ENCODE measurements at places on chromosomes 3 and 15.
A peak's percentile ranks its signal among the peaks of the same experiment; 100 is the strongest.

GRCh38 chr3:10581251-10581650 lies 75.9 kb upstream of the ATP2B2 start:
- DNase-seq = no peak

GRCh38 chr3:194682694-194683310 lies 2.9 kb upstream of the FAM43A start:
- DNase-seq = peak; percentile 61

GRCh38 chr3:159978353-159978752 lies 10.3 kb upstream of the IL12A start:
- DNase-seq = no peak

GRCh38 chr3:61957259-61957658 lies 395.9 kb downstream of the PTPRG start:
- no peak for DNase-seq

GRCh38 chr15:43872416-43873020 lies 45.7 kb downstream of the WDR76 start:
- no peak for DNase-seq

GRCh38 chr3:116188231-116188785 lies 257.0 kb downstream of the LSAMP start:
- no peak for DNase-seq

DNA sequence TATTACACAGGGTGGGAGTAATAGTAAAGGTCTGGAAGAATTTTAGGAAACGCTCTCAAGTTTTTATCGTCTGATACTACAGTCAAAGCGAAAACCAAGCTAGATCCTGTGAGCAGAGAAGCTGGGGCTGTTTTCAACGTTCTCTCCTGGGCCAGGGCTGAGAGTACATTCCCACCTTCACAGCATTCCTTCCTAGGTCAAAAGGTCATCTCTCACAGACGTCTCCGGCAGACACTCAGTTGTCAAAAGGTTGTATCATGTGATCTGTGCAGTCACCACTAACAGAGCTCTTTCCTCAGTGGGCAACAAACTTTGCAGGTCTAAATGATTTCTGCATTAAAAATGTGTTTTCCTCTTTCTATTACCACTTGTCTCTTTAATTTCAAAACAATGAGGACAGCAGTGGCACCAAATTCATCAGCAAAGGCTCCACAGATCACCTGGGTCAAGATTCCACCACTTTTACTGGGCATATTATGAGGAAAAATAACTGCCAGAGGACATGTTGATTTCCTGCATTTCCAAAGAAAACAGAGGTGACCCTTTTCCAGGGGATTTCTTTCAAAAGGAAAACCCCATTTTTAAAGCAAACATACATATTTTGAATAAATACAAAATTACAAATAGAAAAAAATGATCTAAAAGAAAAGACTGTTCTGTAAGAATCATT lies 41.9 kb downstream of the MEIS2 start:
- no peak for DNase-seq

DNA sequence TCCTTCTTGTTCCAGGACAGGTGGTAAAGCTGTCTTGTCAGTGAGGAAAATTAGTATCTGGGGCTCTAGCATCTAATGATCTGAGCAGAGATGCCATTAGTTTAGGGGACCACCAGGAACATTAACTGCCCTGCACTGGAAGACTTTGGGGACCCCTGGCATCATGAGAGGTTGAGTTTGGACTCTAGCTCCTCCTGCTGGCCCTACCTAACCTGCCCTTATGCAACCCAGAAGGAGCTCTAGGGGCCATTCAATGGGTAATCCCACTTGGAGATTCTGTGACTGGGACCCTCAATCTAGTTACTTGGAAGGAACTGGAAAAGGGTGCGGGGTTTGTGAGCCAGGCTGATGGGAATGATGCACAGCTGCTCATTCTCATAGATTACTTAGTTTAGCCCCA lies 451.0 kb downstream of the EPHB1 start:
- DNase-seq = no peak

DNA sequence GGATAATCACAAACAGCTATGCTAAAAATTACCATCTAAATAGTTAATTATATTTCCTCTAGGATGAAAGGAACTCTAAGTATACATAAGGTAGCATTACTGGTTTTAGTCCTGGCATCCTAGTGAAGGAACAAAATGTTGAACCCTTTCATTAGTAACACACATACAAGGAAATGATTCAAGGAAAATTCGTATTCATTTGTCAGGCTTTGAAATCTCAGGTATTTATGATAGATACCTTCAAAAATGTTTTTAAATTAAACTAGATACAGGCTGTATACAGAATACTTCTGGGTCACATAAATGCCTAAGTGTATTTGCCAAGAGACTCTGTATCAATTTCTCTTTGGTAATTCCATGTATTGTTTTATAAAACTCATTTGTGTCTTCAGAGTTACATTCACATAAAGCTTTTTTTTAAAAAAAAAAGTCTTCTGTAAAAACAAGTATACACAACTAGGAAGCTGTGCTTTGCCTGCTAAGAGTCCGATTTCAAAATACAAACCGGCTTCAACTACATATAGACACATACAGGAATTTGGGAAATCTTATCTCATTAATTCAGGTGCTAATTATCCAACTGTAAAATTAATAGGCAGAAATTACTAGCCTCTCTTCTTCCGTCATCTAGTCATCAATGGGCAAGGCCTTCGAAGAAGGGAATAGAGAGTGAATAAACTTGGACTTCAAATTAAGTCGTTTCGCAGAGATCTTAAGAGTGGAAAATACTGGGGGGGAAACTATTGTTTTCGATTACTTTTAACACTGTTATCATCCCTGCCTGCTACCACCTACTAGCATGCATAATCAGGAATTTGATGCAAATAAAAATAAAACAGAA lies 1.3 kb downstream of the SECISBP2L start:
- DNase-seq = no peak

DNA sequence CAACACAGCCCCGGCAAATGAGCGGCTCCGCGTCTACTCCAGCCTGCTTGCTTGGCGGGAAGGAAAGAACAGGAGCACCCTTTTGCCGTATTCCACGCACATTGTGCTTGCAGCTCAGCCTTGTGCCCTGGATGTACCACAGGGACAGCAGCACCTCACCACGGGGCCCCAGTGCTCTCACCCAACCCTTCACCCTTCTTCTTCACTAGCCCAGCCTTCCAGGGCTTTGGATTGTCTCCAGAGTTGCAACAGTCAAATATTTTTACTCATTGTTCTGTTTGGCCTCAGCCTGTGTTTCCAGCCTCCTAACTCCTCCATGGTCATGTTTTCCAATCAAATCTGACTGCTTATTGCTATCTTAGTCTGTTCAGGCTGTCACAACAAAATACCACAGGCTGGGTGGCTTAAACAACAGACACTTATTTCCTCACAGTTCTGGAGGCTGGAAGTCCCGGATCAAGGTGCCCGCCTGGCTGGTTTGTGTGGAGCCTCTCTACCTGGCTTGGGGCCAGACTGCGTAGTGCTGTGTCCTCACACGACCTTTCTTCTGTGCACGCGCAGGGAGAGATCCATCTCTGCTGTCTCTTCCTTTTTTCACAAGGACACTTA lies 79.2 kb upstream of the ABHD17C start:
- DNase-seq = peak; percentile 84

DNA sequence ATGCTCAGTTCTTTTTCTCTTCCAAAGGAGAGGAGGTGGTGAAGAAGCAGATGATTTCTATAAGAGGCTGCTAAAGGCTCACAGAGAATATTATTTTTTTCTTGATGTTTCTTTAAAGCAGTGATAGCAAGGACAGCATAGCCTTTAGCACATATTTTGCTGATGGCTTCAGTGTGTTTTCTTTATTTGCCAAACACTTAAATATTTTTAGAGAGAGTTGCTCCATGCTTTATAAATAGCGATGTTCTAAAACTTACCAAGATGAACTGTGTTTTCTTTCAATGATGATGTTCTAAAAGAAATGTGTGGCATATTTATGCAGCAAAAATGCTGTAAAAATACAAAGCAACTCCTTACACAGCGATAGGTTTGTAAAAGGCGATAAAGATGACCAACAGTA lies 11.8 kb upstream of the KCNAB1 start:
- DNase-seq = no peak

DNA sequence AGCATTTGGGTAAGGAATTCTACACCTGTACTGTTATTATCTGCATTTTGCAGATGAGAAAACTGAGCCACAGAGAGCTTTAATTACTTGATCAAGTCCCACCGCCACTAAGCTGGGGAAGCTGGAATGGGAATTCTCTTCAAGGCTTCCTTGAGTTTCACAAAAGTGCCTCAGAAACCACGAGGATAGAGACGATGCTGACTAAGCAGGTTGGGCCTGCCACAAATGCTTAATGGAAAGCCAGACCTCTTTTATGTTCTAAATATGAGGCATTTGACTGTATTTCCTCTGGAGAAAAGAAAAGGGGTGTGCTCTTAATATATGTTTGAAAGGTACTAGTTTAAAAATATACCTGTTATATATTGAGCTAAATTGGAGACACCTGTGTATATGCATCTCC lies 34.7 kb downstream of the ADAMTS9 start:
- DNase-seq = no peak

DNA sequence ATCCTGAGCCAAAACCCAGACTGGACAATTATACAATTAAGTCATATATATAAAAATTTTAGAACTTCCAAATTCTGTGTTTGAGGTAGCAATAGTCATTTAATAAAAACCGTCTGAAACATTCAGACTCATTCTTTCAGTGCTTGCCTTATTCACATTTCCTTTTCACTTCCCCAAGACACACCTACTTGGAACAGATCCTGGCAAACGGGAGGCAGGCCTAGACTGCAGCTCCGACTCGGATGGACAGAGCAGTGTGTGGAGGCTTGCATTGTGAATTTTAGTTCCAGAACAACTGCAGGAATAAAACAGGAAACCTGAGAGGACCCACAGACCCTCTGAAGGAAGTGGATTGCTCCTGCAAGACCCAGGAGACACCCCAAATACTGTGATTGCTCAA lies 341.4 kb downstream of the CNTN3 start:
- no peak for DNase-seq

- DNase-seq = no peak
Measured at GRCh38 chr15:76155731-76156130, 95.9 kb downstream of the TMEM266 start.

GRCh38 chr15:56781666-56782065 lies 48.4 kb upstream of the ZNF280D start:
- no peak for DNase-seq

DNA sequence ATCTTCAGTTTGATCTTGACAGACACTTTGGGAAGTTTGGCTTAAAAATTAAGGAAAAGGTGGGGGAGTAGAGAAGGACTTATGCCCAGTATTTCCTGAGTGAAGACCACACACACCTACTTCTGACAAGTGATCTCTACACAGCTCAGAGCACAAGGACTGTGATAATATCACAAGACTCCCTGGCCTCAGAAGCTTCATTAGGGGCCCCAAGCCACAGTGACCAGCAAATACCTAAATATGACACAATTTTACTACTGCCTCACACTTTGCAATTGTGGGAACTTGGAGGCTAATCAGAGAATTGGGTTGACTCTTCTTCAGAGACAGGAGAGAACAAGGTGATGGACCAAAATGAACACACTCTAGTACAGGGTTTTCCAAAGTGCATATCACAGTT lies 2.6 kb downstream of the ILDR1 start:
- DNase-seq = no peak

- no peak for DNase-seq
Measured at GRCh38 chr15:100942656-100943425, 23.7 kb downstream of the LRRK1 start.

GRCh38 chr15:68784206-68784605 lies 36.5 kb downstream of the ANP32A start:
- DNase-seq = peak; percentile 66

DNA sequence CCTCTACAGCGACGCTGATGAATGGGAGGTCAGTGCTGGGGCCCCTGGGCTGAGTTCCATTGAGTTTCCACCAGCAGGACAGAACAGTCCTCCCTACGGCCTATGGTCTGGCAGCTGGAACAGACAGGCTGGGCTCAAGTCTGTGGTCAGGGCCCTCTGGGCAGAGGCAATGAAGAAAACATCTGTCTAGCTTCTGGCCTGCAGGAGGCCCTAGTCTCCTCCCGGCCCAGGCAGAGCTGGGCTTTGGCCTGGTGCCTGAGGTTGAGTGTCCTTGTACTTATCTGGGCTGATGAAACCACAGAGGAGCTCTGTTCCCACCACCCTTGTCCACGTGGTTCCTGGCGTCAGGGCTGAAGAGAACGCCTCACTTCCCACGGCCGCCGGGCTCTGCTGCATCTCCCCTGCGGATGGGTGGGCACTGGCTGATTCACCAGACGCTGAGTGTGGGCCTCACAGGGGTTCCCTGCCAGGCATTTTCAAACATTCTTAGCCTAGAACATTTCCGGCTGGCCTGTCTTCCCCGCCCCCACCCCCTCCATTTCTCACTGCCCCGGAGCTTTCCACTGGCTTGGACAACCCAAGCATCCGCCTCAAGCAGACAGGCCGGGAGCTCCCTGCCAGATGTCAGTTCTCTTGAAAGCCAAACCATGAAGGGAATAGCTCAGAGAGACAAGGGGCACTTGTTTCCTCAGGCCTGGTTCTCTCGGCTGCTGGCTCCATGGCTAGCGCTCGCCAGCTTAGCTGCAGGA lies 20.3 kb downstream of the PPCDC start:
- DNase-seq = peak; percentile 71

GRCh38 chr3:188749010-188749617 lies 422.7 kb upstream of the TPRG1 start:
- DNase-seq = no peak

GRCh38 chr3:183563536-183563874 lies 8.0 kb upstream of the KLHL6 start:
- no peak for DNase-seq

DNA sequence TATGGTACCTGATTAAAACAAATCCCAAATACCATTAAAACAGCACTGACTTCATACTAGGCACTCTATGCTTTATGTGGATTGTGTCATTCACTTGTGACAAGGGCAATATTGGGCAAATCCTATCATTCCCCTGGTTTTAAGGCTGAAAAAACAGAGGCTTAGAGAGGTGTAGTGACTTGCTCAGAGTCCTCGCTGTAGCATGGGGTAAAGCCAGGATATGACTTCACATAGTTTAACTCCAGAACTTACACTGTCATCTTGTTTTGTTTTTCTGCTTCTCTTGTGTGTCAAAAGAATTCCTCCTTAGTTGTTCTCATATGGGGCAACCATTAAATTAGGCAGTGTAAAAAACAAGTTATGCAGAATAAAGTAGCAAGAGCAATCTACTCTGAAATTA lies 40.3 kb upstream of the ICE2 start:
- DNase-seq = no peak
